ENCODE measurements at places on chromosomes 4 and X.

GRCh38 chr4:183747931-183748670 is 89.0 kb downstream of the TRAPPC11 start:
- DNase-seq = peak; percentile 48

DNA sequence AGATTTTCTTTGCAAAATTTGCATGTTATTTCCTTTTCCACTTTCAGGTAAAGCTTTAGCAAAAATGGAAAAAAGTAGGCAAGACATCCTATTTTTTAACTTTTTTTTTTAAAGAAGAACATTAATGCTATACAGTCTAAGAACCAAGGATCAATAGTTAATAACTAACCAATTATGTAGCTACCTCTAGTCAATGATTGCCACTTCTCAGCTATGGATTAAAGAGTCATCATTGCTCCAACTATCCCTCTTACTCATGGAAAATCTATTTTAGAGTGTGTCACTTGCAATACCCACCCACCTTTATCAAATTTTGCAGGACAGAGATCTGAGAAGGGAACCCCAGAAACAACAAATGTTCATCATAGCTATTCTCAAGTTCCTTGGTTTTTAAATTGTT is 223.1 kb downstream of the ANK2 start:
- DNase-seq = no peak

DNA sequence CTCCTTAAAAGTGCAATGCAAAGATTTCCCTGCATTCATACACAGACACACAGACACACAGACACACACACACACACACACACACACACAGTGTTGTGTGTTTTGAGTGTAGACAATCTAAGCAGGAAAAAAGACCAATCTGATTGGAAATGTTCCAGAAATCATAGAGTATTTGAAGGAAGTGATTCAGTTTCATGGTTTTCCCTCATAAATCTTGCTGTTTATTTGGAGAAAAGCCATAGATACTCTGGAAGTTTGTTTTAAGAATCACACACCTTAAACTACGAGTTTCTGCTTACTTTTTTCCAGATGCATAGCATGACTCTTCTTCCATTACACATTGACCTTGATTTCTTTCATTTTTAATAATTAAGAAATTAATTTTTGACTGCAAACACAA is 298.5 kb upstream of the BMP3 start:
- no peak for DNase-seq

DNA sequence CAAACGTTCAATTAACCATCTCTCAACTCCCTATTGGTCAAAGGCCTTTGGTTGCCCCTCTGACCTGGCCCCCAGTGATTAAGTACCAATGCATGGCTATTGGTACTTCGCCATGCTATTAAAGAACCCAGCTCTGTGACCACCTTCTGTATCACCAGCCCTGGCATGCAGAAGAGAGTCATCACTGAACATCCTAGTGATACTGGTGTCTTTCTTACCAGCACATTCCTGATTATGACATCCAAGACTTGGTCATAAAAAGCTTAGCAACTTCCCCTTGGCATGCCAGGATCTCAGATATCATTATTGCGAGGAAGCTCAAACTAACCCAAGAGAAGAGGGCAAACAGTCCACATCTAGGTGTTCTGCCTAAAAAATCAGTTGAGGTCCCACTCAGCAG is 122.3 kb upstream of the OTUD4 start:
- no peak for DNase-seq

- no peak for DNase-seq
These were observed 228.4 kb upstream of the PSAPL1 start for GRCh38 chr4:7663075-7663541.

DNA sequence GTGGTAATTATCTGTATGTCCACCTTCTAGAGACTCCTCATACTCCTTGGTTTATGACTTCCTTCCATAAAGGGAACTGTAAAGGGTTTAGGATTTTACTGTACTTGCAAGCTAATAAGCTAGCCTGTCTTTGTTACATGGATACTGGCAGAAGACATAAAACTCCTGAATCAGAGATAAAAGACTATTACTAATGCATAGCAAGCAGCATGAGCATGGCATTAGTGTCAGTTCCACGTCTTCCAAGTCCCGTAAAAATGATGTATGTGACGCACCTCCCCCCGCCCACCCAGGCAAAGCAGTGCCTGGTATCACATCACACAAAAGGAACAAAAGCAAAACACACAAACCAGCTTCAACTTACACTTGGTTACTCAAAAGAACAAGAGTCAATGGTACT is 71.0 kb downstream of the SLC10A6 start:
- DNase-seq = no peak

- no peak for DNase-seq
These were observed 1.4 kb downstream of the UBA6 start for GRCh38 chr4:67699603-67700002.

All from SK-N-SH (cell line).